ENCODE measurements at places on chromosomes 16 and 17.

DNA sequence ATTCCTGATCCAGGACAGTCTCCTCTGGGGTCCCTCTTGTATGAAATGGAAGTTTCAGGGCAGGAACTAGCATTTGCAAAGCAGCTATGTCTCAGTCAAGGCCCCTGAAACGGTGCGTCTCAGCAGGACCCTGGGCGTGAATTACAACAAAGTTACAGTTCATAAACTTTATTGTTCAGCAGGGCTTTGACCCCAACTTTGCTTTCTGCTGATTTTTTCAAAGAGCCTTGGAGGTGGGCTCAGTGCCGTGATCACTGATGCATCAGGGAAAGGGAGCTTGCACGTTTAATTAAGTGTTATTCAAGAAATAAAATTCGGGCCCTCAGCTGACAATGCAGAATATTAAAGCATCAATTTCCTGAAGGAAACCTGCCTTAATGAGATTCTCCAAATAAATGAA, 260.1 kb upstream of the C16orf82 start:
- no peak for DNase-seq

- no peak for DNase-seq
These were observed 92.7 kb upstream of the FAM20A start for GRCh38 chr17:68693896-68694295.

GRCh38 chr16:82199209-82199608, 29.2 kb upstream of the MPHOSPH6 start:
- no peak for DNase-seq

- DNase-seq, result no peak
These were observed 186.4 kb downstream of the BCAS3 start for GRCh38 chr17:60863892-60864707.

GRCh38 chr17:42685831-42686230, 3.5 kb downstream of the CNTNAP1 start:
- no peak for DNase-seq

DNA sequence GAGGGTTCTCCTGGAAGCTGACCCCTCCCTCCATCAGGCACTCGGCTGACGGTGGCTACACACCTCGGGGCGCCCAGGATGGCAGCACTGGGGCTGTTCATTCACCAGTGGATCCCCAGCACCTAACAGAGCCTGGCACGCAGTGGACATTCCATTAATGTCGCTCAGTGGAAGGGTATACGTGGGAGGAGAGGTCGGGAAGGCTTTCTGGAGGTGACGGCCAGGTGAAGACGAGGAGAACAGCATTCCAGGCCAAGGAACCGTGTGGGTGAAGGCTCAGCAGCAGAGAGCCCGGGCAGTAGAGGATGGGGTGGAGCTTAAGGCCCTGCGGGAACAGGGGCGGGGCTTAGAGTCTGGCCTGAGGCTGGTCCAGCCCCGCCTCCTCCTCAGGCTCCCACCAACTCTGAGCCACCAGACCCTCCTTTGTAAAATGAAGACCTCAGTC, 2.5 kb upstream of the HS3ST6 start:
- no peak for DNase-seq

DNA sequence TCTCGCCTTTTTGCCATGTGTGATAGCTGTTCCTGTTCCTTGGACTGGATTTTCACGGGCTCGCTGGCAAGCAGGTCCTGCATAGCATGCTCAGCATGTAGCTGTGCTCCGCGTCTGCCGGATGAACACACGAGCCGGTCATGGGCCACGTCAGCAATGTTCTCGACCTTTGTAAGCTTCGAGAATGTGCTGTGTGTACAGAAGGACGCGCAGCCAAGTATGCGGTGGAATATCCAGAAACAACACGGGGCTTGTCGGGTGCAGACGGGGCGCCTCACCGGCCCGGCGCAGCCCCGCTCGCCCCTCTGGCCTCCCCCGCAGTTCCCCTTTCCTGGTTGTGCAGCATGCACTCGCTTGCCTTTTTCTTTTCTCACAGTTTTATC, 42.2 kb downstream of the RPTOR start:
- DNase-seq, result no peak

DNA sequence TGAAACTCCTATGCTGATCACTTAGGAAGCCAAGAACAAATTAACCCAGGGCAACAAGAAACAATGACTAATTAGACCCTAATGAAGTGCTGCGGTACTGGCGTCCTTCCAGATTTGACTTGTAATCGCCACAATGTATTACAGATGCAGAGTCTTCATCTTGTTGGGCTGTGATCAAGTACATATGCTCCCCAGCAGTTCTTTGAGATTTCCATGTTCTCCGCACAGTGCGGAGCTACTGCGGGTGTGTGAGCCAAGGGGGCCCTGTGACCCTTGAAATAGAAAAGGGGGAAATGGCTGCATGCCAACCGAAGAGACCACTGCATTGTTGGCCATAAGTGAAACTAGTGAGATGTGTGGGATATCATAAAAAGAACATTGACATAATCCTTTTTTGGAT, 469.9 kb downstream of the MAF start:
- no peak for DNase-seq

DNA sequence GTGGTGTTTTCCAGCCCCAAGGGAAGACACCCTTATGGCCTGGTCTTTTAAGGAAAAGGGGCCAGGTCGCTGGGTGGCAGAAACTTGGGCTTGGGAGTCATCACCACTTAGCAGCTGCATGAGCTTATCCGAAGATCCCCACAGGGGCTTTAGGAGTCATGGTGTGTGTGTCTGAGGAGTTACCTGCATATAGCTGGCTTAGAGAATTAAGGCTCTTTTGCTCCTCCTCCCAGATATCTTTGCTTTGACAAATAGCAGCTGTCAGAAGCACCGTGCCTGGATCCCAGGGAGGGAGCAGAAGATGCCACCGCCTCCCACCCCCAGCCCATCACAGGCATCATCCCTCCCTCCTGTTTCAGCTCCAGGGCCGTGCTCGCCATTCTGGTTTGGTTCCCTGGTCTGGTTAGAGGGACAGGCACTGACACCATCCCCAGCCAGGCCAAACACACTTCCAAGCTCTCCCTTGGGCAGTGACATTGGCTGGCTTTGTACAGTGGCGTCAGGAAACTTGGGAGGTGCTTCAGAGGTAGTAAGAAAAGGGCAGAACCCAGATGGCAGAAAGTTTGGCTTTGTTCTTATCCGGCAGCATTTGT, 17.4 kb downstream of the LDHD start:
- no peak for DNase-seq

- DNase-seq, result no peak
These were observed 4.1 kb upstream of the LITAFD start for GRCh38 chr16:8877894-8878522.

DNA sequence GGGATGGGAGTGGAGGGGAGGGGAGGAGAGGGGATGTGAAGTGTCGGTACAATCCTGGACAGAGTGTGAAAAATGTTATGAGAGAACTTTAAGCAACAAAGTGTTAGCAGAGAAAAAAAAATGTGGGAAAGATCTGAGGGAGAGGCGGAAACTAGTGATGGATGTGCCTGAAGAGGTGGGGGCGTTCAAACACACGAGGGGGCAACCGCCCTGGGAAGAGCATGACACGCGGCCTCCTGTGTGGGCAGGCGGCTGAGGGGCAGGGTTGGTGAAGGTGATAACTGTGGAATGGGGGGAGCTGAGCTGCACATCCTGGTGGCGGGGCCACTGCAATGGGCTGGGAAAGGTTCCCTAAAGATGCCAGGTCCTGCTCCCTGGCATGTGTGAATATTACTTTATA, 30.1 kb downstream of the IFT140 start:
- DNase-seq, result no peak

DNA sequence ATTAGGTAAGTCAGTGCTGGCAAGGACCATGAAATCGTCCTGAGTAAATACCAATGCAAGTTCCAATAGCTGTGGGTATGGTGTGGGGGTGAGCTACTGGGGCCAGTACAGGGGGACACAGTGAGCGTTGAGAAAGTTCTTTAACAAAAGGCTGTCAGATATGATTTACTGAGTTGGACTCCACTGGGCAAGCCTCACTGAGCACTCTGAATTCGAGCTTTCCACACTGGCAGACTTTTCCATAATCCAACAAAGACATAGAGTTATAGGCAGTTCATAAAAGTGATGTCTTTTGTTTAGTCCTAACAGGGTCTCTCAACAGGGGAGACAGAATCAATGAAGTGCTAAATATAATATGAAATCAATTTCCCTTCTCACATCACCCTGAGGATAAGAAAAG, 489.0 kb downstream of the KCNJ2 start:
- DNase-seq, result no peak

GRCh38 chr16:26382586-26382985, 684.1 kb upstream of the C16orf82 start:
- DNase-seq, result no peak

GRCh38 chr17:10003705-10004104, 98.6 kb upstream of the RCVRN start:
- no peak for DNase-seq

- no peak for DNase-seq
These were observed 1.8 kb downstream of the CCL5 start for GRCh38 chr17:35878361-35878760.

- no peak for DNase-seq
These were observed 358.4 kb upstream of the CDH5 start for GRCh38 chr16:66008136-66008535.

DNA sequence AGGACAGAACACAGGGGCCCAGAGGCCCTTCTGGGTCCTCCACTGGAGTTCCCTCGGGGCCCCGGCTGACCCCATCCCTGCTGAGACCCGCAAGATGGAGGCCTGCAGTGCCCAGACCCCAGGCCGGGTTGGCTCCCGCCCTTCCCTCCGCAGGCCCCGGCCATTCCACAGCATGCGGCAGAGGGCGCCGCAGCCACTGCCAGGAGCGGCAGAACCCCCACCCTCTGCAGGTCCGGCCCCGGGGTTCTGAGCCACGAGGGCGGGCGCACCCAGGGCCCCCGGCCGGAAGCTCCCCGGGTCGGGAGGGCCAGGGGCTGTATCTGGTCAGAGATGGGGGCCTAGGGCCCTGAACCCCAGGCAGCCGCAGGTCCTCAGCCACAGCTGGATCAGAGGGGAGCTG, 2.4 kb upstream of the PERCC1 start:
- DNase-seq, result no peak

DNA sequence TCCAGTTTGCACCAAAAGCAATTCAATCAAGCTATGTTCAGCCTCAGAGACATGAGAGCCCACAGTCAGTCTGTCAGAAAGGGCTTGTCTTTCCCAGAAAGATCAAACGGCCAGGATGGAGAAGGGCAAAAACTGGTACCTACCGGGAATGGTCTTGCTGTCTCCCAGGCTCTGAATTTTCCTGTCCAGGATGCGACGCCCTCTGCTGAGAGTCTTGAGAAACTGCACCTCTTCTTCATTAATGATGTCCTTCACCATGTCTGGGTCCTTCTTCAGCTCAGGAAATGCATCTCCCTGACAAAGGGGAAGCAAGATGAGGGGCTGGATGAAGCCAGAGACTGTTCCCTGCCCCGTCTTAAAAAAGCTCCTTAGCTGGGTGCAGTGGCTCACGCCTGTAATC, 15.8 kb upstream of the EXOSC6 start:
- no peak for DNase-seq

- DNase-seq, result no peak
These were observed 18.9 kb downstream of the C16orf86 start for GRCh38 chr16:67685388-67686112.

DNA sequence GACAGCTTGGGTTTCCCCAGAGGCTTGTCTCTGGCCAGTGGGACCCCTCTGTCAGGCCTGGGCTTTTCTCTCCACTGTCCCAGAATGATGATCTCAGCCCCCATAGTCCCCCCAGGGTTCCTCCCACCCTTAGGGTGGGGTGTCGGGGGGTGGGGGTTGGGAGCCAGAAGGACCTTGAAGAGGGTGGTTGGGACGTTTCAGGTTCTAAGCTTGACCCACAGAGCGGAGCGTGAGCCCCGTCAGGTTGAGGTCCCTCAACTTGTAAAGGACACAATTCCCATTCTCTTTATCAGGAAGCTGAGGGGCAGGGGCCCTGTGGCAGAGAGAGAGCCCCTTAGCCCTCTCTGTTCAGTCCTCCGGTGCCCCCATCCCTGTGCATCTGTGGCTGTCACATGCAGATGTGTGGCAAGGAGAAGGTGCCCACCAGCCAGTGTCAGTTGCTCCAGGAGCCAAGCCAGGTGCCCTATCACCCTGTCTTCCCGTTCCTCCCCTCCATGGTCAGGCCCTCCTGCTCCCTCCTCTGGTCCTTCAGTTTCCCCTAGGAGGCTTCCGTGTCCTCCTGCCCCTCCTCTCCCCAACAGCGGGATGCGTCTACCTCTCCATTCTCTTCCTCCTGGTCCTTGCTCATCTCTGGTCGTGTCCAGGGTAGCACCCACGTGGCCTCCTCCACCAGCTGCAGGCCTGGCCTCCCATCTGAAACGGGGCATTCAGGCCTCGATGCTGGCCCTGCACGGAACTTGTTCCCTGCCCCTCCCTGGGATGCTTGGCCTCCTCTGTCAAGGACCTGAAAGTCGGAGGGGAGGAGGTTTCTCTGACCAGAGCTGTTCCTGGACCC, 1.5 kb upstream of the NTN3 start:
- DNase-seq, result no peak

- DNase-seq, result no peak
These were observed 147.3 kb downstream of the SNX11 start for GRCh38 chr17:48254896-48255295.

GRCh38 chr17:54838651-54839421, 61.8 kb upstream of the TOM1L1 start:
- no peak for DNase-seq

DNA sequence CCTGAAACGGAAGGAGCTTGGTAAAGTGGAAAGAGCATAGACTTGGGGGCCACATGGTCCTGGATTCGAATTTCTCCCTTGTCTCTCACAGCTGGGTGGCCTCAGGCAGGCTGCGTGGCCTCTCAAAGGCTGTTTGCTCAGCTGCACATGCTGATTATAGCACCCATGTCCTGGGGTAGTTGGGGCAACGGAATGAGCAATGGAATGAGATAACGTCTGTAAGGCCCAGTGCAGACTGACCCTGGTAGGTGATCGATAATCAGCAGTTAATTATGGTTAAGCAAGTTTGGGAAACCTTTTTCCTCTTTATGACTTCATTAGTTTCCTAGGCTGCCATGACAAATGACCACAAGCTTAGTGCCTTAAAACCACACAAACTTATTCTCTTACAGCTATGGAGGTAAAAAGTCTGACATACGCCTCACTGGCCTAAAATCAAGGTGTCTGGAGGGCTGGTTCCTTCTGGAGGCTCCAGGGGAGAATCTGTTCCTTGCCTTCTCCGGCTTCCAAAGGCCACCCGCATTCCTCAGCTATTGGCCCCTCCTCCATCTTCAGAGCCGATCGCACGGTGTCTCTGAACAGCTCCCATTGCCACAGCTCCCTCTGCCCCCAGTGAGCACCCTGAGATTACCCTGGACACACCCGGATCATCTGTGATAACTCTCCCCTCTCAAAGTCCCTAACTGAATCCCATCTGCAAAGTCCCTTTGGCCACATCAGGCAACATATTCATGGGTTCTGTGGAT, 294.9 kb upstream of the FOXF1 start:
- DNase-seq, result no peak

All from stimulated activated CD8-positive, alpha-beta memory T cell treated with anti-CD3 and anti-CD28 coated beads, Interleukin-7, amount 100 ng/mL, for 24 hours (primary cell).